ENCODE measurements at places on chromosomes 13 and 19. TPM values are rescaled to one million over a fixed set of nuclear protein-coding genes. Genes with fewer than 3 reads are reported as not detected.

The CARD8 gene
- 21.2 TPM for total RNA-seq

The SERP2 gene
- total RNA-seq, result 15.4 TPM

The CLIP3 gene
- total RNA-seq, result 5.1 TPM

The RFPL4AL1 gene
- total RNA-seq, result not detected

The RUBCNL gene
- total RNA-seq, result 0.59 TPM

The SBSN gene
- total RNA-seq, result not detected

The ZNF726 gene
- total RNA-seq, result not detected

The KANK3 gene
- total RNA-seq, result 12.8 TPM

Data from right atrium auricular region (tissue), 2 donors.